ENCODE measurements at places on chromosomes 1 and 21.

- no peak for DNase-seq
Measured at GRCh38 chr1:80365359-80366021, 1359.0 kb upstream of the ADGRL4 start.

DNA sequence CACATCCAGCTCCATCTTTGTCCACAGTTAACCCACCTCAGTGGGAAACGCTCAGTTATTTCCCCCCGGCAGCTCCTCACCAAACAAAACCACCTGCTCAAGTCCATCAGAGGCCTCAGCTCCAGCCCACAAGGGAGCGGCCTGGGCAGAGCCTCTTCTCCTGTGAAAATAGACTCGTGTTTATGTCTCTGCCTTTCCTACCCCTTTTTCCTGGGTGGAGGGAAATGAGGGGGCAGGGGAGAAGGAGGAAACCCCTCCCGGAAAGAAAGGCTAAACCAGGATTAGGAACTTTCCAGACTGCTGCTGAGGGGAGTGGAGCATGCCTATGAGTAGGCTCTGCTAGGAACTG, 81.6 kb downstream of the PAX7 start:
- no peak for DNase-seq

- DNase-seq = no peak
Measured at GRCh38 chr1:26702680-26703038, 6.8 kb downstream of the ARID1A start.

DNA sequence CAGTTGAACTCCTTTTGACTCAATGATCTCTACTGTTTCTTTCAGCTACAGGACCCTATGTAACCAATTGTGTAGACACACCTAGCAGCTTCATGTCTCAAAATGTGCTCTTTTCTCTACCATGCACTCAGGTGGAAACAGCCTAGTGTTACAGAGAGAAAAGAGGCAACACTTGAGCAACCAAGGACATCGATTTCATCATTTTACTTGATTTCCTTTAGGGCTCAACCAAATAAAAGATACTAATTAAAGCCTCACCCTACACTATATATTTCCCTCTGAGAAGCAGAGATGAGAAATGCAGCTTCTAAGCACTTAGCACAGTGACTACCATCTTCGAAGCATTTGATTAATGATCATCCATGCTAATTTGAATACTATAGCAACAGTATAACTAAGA, 55.1 kb downstream of the PTGER3 start:
- no peak for DNase-seq

GRCh38 chr21:31622397-31622796, 37.1 kb upstream of the SOD1 start:
- no peak for DNase-seq

DNA sequence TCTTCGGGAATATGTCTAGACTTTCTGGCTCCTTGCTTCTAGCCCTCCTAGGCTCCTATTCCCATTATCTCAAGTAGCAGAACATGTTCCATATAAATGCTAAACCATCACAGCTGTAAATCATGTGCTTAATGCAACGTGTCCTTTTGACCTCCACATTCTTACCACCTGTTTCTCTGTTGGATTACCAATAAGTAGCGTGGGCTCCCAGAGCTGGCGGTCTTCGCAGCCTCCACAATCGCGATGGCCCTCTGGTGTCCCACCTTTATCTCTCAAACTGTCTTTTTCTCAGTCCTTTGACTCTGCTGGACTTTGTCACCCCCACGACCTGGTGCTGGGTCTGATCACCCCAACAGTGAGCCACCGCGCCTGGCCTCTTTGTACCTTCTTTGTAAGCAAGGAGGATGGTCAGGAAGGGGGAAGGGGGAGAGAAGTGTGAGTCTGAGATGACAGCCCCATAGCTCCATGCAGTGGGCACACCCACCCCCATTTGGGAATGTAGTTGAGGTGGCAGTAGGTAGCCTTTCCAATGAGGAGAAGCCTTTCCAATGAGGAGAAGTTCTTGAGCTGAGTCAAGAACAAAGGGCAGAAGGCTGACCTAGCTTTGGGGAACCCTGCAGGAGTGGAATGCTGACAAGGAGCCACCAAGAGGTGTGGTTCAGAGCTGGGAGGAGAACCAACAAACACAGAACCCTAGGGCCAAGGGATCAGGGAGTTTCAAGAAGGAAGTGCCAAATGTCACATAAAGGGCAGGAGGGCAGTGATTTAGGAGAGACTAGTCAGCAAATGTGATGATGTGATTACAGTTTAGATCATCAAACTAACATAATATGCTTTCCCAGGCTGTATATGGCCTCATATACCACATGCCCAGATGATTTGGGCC, 14.2 kb downstream of the TRAF5 start:
- no peak for DNase-seq

GRCh38 chr1:204307334-204307883, 52.3 kb downstream of the PLEKHA6 start:
- no peak for DNase-seq

- no peak for DNase-seq
Measured at GRCh38 chr1:79667166-79667565, 660.6 kb upstream of the ADGRL4 start.

DNA sequence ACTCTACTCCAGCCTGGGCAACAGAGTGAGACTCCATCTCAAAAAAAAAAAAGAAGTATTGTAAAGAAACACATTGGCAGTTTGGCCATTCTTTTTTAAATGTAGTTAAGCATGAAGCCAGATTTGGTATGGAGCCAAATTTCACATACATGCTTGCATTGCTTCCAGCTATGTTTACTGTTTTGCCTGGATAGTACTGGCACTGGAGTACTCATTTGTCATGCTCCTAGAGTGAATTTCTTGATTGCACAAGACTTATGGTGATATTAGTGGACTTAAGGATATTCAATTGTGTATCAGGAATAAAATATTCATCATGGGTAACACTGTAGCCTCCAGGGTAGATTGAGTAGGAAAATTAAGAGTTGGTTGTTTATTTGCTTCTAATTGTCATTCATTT, 24.5 kb upstream of the SLC9A1 start:
- DNase-seq = no peak

DNA sequence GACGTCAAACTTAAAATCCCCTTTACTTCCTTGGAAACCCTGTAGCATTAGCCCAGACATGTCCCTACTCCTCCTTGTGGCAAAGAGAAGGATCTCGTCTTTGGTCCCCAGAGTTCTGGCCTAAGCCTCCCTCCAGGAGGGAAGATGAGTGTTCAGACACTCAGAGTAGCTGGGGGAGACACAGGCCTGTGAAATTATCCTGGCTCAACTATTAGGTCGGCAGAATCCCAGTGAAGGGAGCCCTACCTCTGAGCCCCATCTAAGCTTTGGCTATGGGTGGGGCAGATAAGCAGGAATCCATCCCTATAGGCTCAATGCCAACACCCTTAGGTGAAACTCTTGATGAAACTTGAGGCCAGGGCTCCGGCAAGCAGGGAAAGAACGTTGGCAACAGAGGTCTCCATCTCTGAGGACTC, 1.7 kb upstream of the SFN start:
- DNase-seq = no peak

DNA sequence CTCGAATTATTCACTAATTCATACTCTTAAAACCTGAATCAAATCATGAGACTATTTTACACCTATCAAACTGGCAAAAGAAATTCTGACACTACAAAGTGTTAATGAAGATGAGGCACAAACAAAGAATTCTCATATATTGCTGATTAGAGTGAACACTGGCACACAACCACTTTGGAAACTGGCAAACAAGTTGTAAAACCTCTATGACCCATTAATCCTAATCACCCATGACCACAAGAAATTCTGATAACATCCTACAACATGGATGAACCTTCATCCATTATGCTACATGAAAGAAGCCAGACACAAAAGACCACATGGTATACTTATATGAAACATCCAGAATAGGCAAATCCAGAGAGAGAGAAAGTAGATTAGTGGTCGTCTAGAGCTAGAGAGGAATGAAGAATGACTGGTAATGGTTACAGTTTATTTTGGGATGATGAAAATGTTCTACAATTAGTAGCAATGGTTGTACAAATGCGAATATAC, 8.5 kb downstream of the GPBP1L1 start:
- no peak for DNase-seq

DNA sequence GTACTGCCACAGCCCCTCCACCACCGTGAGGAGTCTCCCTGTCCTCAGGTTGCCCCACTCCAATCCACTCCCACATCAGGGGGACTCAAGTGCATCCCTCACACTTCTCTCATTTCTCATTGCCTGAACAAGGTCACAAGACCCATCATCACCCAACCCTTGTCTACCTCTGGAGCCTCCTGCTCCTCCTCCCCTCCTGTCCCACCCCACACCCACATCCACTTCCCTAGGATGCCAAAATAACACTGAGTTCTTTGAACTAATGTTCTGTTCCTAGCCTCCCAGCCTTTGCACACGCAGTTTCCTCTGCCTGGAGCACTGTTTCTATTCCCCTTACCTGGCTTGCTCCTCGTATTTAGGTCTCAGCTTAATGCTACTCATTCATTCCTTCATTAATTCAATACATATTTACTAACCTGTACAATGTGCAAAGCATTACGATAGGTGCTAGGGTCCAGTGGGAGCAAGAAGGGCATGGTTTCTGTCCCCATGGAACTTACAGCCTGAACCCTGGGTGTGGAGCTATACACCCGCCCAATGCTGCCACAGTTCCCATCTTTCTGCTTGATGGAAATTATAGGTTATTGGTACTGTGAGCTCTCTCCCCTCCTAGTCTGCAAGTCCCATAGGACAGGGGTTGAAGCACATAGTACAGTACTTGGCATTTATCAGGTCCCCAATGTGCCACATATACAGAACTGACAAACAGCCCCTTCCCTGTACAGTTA, 96.1 kb upstream of the GRIK3 start:
- no peak for DNase-seq

DNA sequence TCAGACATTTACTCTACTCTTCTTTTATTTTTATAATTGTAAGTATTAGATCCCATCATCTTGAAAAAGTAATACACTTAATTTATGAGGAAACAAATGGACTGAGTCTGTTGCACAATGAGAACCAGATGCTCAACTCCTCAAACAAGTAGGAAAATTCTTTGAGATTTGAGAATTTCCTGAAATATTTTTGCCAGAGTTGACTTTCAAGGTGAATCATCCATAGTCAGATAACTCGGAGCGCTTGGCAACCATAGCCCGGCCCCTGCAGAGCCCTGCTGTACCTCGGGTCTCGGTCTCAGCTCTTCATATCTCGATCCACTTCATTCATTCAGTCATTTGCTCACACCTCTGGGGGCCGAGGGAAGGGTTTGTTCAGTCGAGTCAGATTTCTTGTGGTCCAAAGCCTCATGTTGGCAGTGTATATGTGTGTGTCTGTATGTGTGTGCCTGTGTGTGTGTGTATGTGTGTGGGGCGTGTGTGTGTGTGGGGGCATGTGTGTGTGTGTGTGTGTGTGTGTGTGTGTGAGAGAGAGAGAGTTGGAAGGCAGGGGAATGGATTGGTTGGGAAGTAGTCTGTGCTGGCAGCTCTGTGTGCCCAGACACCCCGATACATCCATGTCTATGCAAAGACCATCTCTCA, 18.1 kb upstream of the PCP4 start:
- no peak for DNase-seq

- no peak for DNase-seq
Measured at GRCh38 chr1:209100460-209100859, 483.1 kb upstream of the CAMK1G start.

- DNase-seq = no peak
Measured at GRCh38 chr1:157371826-157372225, 180.5 kb downstream of the FCRL5 start.

GRCh38 chr1:41819843-41820242, 98.9 kb downstream of the HIVEP3 start:
- no peak for DNase-seq

- DNase-seq = no peak
Measured at GRCh38 chr1:47705517-47706130, 267.8 kb downstream of the FOXD2 start.

DNA sequence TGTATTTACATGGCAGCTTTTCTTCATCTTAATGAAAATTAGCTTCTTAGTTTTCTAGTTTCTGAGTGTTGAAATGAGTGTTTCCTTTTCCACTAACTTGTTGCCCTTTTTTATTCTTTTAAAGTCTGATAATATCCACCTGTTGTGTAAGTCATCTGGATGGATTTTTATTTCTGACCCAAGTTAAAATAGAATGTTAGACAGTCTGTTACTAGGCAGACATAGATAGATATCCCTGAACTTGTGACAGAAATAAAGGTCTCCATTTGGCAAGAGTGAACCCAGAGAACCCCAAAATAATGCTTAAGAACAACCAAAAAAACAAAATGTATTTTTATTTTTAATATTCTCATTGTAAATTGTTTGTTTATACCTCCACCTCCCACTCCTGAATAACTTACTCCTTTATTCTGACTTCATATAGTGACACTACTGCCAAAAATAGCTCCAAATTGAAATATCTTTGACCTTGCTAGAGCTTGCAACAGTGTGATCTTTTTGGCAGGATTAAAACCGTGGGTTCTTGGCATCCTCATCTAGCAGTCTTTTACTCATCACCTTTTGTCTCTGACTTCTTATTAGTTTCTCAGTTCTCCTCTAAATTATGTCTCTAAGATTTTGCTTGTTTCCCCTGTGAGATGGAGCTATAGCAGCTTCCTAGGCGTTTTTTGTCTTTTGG, 26.9 kb upstream of the SH3D21 start:
- no peak for DNase-seq

GRCh38 chr21:40827509-40827908, 19.4 kb downstream of the DSCAM start:
- no peak for DNase-seq

GRCh38 chr1:182783068-182783467, 6.5 kb upstream of the NPL start:
- no peak for DNase-seq

DNA sequence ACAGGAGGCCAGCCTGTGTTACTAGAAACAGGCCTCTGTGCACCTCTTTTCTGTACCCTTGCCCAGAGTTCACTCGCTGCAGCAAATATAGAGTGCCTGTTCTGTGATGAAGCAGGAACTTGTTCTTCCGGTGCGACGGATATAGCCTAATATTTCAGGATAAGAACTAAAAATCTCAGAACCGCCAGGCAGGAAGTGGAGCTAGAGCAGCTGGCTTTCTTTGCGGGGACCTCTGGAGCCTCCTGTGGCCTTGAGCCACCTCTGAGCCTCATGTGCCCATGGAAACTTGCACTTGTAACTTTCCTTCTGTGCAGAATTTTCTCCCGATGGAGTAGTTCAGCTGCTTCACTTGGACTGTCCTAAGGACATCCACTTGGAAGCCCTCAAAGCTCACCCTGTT, 44.5 kb upstream of the VAMP3 start:
- no peak for DNase-seq

DNA sequence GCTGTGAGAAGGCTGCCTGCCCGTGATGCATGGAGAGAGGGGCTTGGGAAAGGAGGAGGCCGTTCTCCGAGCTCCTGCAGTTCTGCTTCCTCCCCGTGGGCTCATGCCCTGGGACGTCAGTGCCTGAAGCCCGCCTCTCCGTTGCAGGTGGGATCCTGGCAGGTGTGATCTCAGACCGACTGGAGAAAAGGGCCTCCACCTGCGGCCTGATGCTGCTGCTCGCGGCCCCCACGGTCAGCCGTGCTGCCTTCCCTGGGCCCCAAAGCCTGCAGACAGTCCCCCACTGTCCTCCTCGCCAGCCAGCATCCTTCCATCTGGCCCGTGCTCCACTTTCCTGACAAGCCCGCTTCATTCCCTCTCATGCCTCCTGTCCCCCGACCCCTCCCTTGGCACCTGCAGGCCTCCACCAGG, 50.9 kb downstream of the SLC37A1 start:
- DNase-seq = no peak

- no peak for DNase-seq
Measured at GRCh38 chr1:200332716-200333115, 77.1 kb downstream of the ZNF281 start.

GRCh38 chr1:4975856-4976255, 321.4 kb downstream of the AJAP1 start:
- no peak for DNase-seq
